ENCODE measurements at places on chromosomes 2 and 18.

DNA sequence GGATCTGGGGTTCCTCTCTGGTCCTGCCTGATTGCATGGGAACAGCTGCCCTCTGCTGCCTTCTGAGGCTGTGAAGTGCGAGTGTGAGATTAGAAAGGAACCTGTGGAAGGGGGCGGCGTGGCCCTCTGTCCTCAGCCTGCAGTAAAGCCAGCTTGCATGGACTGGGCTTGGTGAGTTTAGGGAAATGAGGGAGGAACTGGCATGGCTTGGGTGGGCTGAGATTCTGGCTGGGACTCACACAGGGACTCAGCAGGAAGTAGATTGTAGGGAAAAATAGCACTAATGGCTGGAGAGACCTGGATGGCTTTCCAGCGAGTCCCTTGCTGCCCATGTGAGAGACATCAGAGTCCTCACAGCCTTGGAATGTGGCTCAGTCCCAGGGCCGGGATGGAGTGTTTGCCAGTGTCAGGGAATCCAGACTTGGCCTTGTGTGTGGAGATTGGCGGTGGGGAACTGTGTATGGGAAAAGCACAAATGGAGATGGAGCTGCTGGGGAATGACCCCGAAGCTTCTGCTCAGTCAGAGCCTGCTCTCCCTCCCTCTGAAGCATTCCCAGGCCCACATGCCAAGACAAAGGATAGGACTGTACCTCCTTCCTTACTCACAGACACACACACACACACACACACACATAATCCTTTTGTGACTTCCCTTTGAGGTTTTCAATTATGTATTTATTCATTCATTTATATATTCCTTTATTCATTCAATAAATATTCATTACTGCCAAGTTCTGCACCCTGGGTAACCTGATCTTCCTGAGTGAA is 115.4 kb downstream of the ACAA2 start:
- DNase-seq: peak; percentile 8

GRCh38 chr2:172239944-172240590 is 137.4 kb upstream of the DLX2 start:
- no peak for DNase-seq

DNA sequence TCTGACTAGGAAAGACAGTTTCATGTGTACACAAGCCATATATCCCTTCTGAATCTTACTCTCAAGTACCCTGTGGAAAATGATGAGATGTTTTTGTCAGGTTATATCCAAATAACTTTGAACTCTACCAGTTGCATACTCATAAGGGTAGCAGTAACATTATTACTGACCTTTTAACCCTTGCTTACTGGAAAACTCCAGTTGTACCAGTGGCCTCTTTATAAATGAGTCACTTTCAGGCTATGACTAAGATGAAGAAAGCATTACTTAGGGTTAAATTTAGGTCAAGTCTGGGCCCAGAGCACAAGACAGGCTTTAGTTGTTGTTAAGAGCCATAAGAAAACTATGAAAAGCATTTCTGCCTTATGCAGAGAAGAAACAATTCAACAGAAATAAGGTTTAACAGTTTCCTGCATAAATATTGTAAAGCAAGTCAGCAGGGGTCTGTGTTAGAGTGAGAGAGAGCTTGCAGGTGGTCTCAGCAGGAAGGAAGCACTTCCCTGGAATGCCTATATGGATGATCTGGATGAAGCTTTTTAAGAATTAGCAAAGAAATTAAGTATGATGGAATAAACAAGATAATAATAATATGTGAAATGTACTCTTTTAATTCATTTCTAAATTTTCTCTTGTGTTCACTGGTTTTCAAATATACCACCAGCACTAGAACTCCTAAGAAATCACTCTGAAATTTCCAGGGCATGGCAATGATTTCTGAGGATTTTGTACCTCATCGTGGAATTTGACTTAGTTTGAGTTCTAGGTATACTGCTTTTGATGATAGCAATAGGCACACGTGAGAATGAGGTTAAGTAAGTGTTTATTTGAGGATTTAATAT is 126.6 kb downstream of the UBE2E3 start:
- peak; percentile 82 for DNase-seq

DNA sequence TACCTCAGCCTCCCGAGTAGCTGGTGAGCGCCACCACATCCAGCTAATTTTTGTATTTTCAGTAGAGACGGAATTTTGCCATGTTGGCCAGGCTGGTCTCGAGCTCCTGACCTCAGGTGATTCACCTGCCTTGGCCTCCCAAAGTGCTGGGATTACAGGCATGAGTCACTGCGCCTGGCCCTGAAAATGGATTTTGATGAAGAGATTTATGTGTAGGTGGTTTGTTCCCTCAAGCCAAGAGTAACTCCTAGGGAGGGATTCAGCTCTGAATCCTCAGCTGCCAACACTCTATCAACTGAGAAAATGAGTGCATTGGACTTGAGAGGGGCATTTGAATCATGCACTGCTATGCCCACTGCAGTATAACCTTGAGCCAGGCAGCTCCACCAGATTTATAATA is 17.5 kb upstream of the LIPG start:
- DNase-seq: no peak

GRCh38 chr2:23460228-23460627 is 75.2 kb downstream of the KLHL29 start:
- DNase-seq: peak; percentile 18

DNA sequence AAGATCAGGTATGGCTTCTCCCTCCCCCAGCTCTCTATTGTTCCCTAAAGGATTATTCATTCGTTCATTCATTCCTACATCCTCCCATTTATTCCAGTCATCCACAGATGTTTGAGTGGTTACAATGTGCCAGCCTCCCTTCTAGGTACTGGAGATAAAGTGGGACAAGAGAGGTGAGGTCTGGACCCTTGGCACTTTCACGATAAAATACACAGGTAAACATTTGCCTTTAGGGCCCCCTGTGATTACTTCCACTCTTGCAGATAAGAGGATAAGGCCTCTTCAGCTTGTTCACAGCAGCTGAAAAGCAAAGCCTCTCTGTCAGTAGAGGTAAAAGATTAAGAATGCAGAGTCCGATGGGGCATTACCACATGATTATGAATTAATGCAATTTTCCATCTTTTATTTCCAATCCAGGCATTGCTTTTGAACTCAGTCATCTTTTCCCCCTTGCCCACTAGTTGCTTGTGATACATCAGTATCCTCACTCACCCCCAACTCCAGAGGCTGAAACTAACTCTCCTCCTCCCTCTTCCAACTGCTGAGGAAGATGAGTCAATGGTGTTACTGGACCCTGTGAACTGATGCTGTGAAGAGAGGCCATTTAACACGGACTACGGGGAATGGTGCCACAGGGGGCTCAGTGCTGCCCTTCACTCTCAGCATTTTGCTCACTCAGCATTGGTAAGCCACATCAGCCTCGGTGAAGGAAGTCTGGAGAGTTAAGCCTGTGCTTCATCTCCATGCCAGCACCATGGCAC is 1.1 kb upstream of the DPP4 start:
- DNase-seq: no peak

DNA sequence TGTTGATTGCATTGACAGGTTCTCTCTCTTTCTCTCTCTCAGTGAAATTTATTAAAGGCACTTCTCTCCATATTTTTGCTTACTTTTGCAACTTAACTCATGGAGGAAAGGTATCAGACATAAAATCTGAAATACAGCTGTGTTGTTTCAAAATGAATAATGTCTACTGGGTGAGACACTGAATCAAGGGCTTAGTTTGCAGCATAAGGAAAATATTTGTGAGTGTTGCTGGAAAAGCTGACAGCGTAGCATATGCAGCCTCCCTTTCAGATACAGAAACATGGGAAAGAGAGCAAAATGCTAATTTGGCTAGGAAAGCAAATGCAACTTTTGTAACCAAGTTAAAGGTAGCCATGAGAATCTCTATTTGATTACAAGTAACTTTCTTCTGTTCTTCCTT is 81.5 kb upstream of the COL3A1 start:
- DNase-seq: peak; percentile 76

DNA sequence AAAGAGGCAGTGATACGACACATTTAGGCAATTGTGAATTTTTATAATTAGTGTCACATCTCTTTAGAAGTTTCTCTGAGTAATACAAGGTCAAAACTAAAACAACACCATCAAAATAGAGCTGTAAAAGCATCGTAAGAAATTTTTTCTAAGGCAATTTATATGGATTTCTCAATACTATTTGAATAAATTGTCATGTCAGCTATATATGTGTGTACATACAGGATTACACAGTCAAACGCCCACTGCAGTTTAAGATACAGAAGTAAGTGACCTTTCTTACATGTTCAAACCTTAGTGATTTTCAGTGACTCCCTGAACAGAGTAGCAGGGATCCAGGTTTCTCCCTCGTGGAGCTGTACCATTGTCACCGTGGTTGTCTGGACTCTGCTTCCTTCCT is 129.1 kb upstream of the CBLN2 start:
- DNase-seq: no peak

- no peak for DNase-seq
These were observed 2.1 kb downstream of the RPRM start for GRCh38 chr2:153476491-153476815.

GRCh38 chr2:37507703-37508102 is 163.3 kb downstream of the QPCT start:
- no peak for DNase-seq

GRCh38 chr2:236636261-236636660 is 66.6 kb downstream of the ACKR3 start:
- no peak for DNase-seq

DNA sequence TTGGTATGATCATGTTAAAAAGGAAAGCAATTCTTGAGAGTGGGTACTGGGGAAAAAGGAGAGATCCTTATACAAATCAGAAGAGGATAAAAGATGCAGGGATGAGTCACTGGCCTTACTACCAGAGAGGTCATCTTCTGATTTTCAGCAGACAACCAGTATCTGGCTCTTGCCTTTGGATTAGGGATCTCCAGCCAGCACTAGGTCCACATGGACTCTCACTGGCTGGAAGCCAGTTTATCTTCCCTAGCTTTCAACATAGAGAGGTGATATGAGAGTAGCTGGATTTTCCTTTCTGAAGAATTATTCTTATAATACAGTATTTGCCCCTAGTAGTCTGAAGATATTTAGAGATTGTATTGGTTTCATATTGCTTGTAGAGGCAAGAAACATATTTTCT is 30.2 kb downstream of the CERKL start:
- DNase-seq: no peak

GRCh38 chr2:43178602-43179542 is 47.5 kb downstream of the ZFP36L2 start:
- peak; percentile 94 for DNase-seq

GRCh38 chr2:15751477-15751876 is 159.8 kb downstream of the DDX1 start:
- no peak for DNase-seq

- DNase-seq: no peak
These were observed 252.9 kb downstream of the ATAD2B start for GRCh38 chr2:23673830-23674679.

- DNase-seq: peak; percentile 53
These were observed 180.5 kb downstream of the DIS3L2 start for GRCh38 chr2:232142049-232142448.

DNA sequence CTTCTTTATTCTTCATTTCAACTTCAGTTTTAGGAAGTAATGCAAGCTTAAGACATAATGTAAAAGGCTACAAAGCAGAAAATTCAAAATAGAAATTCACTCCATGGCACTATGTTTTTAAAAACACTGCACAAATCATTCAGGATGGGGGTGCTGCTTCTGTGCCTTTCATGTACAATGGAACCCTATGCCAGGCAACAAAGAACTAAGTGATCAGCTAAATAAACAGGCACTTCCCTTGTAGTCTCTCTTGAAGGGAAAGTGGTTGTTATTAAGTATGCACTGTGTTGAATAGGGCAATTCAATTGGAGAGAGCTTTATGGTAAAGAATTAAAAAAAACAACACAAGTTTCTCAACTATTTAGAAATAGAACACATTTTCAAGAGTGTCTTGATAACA is 10.9 kb upstream of the ERBB4 start:
- DNase-seq: no peak
